ENCODE measurements at places on chromosomes 16 and 17.

DNA sequence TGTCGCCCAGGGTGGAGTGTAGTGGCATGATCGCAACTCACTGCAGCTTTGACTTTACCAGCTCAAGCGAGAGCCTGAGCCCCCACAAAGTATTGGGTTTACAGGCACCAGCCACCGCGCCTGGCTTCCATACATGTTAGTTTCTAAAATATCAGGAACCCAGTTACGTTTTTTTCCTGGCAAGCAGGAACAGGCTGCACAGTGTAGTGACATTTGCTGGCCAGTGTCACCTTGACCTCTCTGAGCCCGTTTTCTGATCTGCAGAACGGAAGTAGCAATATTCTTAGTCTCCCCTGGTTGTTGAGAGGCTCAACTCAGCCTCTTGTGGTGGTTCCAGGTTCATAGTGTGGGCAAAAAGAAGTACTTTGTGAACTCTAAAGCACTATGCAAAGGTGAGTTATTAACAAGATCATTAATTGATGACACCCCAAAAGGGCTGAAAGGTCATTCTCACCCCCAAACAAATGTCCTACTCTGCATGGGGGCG, 15.6 kb downstream of the IGF2BP1 start:
- DNase-seq: no peak

DNA sequence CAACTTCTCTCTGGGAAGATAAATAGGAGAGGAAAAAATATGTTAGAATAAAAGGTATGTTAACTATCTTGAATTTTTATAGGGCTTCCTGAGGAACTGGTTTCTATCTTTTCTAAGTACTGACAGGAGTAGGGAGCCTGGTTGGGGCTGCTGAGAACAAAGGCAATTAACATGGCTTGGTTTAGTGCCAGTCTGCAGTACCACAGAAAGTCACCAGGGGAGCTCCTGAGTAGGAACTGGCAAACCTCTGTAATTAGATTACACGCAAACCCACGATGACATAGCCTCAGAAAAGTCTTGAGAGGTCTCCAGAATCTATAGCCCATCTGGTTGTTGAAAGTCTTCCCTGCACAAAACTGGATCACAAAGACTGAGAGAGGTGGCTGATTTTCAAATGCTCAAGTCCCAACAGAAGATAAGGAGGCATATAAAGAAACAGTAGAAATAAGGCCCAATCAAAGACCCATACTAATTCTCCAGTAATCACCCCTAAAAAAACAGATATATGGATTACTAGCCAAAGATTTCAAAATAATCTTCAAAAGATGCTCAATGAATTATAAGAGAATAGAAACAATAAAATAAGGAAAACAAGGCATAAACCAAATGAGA, 11.7 kb upstream of the CNTNAP4 start:
- no peak for DNase-seq

- DNase-seq: peak; percentile 60
These were observed 116.1 kb downstream of the C16orf95 start for GRCh38 chr16:87201052-87201451.

- no peak for DNase-seq
These were observed 16.0 kb downstream of the ARHGAP17 start for GRCh38 chr16:24999088-24999670.

GRCh38 chr17:12691173-12691572, 25.5 kb downstream of the MYOCD start:
- DNase-seq: no peak

- DNase-seq: no peak
These were observed 25.8 kb downstream of the HLF start for GRCh38 chr17:55290492-55291113.

- DNase-seq: no peak
These were observed 50.8 kb upstream of the PVALEF start for GRCh38 chr17:81114351-81115093.

DNA sequence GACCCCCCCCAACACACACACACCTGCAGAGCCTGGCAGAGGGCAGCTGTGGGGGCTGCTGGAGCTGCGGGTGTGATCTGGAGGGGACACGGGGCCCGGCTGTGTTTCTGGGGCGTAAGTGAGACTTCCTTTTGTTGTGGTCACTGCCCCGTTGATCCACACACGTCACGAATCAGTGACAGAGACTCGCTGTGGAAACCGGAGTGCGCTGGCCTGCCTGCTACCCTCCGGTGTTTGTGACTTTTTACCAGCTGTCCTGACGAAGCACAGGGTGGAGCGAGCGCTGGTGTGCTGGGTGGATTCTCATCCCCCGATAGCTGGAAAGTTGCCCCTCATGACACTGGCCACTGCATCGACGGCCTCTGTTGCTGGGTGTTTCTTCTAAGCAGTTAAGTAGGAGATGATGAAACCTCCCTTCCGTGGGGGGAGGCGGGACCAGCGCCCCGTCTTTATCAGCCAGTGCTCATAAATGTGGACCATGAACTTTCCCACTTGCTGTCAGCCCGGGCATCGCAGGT, 2.3 kb downstream of the METRNL start:
- peak; percentile 66 for DNase-seq

DNA sequence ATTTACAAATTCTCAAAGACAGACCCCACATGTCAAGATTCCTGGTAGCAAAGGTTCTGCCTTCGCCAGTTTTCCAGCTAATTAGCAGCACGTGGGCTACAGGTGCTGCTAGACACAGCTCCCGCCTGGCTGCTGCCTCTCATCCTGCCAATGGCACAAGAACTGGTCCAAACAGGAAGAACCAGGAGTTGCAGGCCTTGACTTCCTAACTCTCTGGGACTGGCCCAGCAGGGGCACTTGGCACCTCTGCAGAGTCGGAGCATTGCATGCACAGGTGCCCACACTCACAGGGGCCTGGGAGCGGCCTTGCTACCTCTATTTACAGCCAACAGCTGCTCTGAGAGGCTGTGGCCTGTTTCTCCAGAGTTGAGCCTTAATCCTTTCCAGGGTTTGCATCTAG, 39.6 kb downstream of the TK2 start:
- no peak for DNase-seq

GRCh38 chr17:67413388-67413787, 36.3 kb downstream of the PITPNC1 start:
- DNase-seq: no peak

- DNase-seq: no peak
These were observed 365.6 kb downstream of the SLC39A11 start for GRCh38 chr17:72726936-72727335.

DNA sequence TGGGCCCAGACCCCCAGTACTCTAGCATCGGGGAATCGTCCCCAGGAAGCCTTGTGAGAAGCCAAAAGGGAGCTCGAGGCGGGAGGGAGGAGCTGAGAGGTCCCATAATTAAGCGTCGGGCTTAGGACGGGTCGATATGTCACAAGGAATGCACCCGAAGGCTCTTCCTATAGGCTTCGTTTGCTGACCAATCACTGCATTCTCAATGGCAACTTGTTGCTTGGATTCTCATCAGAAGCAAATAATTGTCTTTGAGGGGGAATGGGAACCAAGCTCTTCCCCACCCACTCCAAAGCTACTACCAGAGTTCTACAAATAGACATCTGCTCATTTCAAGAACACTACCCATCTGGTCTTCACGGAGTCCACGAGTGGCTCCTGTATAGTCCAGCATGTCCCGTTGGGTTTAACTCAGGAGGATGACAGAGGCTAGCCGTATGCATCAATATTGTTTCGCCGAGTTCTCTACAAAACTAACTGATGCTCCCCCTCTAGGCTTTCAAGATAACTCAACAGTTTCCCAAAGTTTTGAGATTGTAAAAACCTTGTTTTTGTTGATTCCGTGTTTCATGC, 628 bp upstream of the BLMH start:
- DNase-seq: no peak

GRCh38 chr17:3545151-3545550, 12.5 kb downstream of the TRPV3 start:
- no peak for DNase-seq

DNA sequence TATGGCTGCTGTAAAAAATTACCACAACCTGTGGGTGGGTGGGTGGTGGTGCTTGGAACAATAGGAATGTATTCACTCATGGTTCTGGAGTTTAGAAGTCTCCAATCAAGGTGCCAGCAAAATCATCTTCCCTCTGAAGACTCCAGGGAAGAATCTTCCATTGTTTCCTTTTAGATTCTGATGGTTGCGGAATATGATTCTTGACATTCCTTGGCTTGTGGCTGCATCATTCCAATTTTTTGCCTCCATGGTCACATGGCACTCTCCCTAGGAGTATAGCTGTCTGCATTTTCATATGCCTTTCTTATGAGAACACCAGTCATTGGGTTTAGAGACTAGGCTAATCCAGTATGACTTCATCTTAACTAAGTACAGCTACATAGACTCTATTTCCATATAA, 401.0 kb downstream of the HS3ST3B1 start:
- no peak for DNase-seq

DNA sequence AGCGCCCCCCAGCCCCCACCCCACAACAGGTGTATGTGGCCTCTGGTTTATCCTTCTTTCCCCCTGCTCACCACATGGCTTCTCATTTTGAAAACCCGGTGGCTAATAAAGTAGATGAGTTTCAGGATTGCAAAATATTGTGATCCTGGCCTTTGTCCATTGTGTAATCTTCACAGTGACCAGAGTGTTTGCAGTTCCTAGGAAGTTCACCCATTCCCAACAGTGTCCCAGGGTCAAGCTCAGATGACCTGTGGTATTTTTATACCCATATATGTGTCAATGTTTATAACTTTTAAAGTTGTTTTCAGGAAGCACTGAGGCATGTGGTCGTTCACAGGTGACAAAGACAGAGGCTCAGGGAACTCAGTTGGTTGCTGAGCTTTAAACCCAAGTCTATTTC, 721.9 kb downstream of the WWOX start:
- DNase-seq: no peak

DNA sequence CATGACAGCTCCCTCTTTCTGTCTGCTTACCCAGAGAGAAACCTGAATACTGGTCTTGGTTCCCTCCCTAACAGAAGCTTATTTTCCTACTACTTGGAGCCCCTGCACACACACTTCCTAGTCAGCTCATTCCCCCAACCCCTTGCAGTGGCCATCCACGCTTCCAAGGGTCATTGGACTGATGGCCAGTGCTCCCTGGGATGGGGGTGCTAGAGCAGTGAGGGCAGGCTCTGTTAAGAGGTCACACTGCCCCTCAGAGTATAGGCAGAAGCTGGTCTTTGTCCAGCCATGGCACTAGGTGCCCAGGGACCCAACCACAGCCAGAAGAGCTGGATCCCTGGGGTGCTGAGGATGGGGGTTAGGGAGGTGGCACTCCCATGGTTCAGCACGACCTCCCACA, 12.5 kb downstream of the DRC3 start:
- no peak for DNase-seq

DNA sequence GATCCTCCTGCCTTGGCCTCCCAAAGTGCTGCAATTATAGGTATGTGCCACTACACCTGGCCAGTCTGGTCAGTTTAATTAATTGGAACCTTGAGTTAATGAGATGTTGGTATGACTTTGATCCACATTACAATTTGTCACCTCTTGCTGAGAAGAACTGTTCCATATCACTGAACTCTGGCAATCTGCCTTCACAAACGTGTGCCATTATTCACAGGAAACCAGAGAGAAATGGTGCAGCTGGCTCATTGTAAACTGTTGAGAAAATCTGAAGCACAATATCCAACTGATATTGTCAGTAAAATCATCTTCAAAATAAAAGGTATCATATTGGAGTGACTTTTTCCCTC, 39.3 kb upstream of the YPEL2 start:
- no peak for DNase-seq

DNA sequence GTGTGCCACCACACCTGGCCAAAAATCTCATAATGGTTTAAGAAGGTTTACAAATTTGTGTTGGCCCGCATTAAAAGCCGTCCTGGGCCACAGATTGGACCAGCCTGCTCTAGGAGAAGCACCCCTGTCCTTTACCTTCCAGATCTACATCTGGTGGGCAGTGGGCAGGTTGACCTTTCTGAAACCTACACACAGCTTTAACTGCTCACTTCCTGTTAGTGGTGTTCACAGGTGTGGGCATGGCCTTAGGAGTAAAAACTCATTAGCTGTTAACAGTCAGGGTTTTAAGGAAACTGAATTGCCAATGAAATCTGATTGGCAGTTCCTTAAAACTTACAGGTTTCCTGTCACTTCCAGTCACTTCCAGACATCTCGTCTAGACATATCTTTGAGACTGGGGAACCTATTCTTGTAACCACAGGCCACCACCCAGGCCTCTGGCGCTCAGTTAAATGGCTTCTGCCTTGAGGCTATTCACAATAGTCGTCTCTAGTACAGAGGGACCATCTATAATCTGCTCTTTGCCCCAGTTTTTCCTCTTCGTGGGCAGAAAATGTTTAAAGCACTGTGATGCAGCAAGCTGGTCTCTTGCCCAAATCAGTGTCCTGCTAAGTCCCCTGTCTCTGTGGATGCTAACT, 29.3 kb downstream of the GNGT2 start:
- no peak for DNase-seq

- DNase-seq: no peak
These were observed 10.5 kb downstream of the HSBP1 start for GRCh38 chr16:83818276-83818675.

GRCh38 chr17:39705786-39706348, 6.0 kb downstream of the ERBB2 start:
- DNase-seq: no peak

GRCh38 chr17:7592422-7593021, 2.6 kb upstream of the SOX15 start:
- no peak for DNase-seq

DNA sequence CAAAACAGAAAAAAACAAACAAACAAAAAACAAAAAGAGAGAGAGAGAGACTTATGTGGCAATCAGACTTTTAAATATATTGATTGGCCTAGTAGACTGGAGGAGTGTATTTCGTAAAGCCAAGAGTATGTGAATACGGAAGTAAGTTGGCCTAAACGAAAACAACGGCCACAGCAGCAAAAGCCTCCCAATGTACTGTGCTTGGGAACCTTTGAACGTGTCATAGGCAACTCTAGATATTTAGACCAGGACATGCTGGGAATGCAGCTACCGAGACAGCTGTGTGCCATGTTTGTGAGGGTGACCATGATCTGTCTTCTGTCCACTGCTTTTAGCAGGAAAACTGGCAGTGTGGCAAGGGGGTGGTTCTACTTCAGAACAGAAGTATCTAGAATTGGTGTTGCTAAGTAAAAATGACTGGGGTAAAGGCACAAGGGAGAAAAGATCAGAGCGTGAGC, 7.4 kb downstream of the MAF start:
- DNase-seq: peak; percentile 22

DNA sequence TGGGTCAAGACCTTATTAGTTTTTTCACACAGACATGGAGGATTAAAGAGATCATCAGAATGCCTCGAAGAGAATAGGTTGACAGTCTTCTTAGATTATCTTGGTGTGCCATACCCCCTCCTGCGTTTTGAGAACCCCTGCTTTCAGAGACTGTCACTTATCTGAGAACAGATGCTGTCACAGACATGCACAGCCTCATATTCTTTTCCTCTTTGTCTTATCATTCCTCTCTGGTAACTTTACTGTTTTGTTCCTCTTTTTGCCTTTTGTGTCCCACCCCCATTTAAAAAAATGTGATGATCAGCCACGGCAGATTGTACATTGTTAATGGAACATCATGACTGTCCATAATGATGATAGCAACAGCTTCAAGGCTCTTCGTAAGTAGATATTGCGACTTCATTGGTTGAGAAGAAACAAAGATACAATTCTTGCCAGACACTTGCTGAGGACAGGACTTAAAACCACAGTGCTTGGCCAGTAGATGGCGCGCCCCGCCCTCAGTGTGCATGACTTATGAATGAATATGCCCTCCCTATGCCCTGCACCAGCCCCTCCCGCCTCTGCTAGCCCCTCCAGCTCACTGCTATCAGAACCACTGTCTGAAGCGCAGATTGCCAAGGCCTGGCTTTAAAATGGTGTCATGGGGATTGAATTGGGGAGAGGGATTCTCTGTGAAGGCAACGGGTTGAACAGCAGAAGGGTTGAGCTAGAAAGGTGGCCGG, 2.6 kb upstream of the PITPNC1 start:
- peak; percentile 94 for DNase-seq

GRCh38 chr17:45332989-45333701, 16.3 kb upstream of the MAP3K14 start:
- no peak for DNase-seq
